ENCODE measurements at places on chromosomes 5 and 9.

DNA sequence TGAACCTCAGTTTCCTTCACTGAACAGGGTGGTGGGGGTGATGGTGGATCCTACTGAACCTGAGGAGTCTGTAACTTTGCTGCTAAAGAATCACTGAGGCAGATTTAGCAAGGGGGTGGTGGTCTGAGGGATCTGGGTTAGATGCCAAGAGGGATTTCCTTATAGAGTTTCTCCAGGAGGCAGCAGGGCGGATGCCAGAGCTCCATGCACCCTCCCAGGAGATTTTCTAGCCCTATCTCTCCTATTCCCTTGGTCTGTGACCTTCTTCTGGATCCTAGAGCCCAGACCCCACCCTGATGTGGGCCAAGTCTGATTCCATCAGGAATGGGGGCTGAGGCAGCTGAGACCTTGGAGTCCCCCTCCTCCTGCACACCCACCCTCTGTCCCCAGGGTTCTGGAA is 6.0 kb downstream of the PTGS1 start:
- DNase-seq = no peak
- no peaks in the 10 kb centered on the region for H3K27me3 ChIP-seq
- peaks cover 46% of the 10 kb centered on the region for H3K4me1 ChIP-seq
- no peak overlapping the region for H3K4me3 ChIP-seq

- H3K36me3 ChIP-seq = no peaks in the 10 kb centered on the region
- H3K27me3 ChIP-seq = no peaks in the 10 kb centered on the region
- DNase-seq = peak; percentile 56
- no peaks in the 10 kb centered on the region for H3K4me1 ChIP-seq
Observed at GRCh38 chr5:36876965-36877666, 547 bp downstream of the NIPBL start.

DNA sequence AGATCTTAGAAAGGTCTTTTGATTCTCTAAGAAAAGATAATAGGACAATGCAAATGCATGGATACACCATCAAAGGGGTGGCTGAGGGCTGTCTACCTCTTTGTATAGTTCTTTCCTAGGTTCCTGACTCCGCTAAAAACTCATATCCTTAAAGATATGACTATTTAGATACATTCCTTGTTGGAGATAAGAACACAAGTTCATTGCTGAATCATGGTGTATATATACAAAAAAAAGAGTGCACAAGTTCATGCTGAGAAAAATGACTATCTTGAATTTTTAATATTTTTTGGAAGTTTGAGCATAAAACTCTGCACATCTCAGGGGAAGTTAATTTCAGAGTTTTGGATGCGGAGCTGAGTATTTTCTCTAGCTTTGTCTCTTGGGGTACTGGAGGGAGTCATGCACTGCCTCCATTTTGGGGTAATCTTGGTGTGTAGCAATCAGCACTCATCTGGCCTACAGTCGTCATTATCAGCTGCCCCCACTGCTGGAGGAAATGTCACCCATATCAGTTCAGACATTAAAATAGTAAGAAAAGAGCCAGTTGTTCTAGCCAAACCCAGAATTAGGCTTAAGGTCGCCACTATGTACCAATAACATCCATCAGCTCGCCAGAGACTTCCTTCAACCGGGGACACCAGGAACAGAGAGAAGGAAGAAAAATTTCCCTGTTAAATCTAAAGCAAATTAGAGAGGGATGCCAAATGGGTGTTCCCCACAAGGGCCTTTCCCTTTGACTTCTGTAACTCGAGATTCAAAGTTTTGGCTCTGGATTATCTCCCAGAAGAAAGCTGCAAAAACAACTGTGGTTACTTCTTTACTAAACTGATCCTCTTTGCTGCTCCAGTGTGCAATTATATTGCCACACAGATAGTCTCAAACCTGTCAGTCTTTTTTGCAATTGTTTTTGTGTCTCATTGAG is 49.0 kb downstream of the PTTG1 start:
- no peaks in the 10 kb centered on the region for H3K36me3 ChIP-seq
- peaks cover 7% of the 10 kb centered on the region for H3K4me1 ChIP-seq
- H3K4me3 ChIP-seq = no peak overlapping the region
- no peak overlapping the region for H3K27ac ChIP-seq

DNA sequence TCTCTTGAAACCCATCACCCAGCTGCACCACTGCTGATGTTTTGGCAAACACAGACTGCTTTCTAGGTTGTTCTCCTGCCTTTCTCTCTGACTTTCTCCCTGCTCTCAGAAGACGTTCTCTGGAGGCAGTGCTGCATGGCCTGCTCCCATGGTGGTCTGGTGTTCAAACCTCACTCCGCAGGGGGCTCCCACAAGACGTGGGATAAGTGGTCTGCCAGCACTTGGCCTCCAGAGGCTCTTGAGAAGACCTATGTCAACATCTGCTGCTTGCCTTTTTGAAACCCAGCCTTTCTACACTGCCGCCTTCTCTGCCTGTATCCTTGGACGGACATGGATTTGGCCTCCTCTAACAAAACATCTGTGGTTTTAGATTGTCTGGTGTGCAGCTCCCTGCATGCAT is 16.6 kb downstream of the USP20 start:
- no peak for DNase-seq
- no peaks in the 10 kb centered on the region for H3K4me1 ChIP-seq
- no peak overlapping the region for H3K27ac ChIP-seq

- H3K27me3 ChIP-seq = no peaks in the 10 kb centered on the region
- DNase-seq = no peak
- H3K4me3 ChIP-seq = no peak overlapping the region
- no peaks in the 10 kb centered on the region for H3K36me3 ChIP-seq
Observed at GRCh38 chr9:1083325-1083913, 33.3 kb downstream of the DMRT2 start.

GRCh38 chr9:134704498-134704897 is 62.9 kb downstream of the COL5A1 start:
- H3K27me3 ChIP-seq = no peaks in the 10 kb centered on the region
- H3K27ac ChIP-seq = no peak overlapping the region
- no peak overlapping the region for H3K4me3 ChIP-seq
- no peak for DNase-seq
- H3K36me3 ChIP-seq = peaks cover 80% of the 10 kb centered on the region
- peaks cover 23% of the 10 kb centered on the region for H3K4me1 ChIP-seq

All from IMR-90 (cell line).